ENCODE measurements at places on chromosomes 16 and 17. TPM values are rescaled to one million over a fixed set of nuclear protein-coding genes. Genes with fewer than 3 reads are reported as not detected.
A peak's percentile ranks its signal among the peaks of the same experiment; 100 is the strongest.

DNA sequence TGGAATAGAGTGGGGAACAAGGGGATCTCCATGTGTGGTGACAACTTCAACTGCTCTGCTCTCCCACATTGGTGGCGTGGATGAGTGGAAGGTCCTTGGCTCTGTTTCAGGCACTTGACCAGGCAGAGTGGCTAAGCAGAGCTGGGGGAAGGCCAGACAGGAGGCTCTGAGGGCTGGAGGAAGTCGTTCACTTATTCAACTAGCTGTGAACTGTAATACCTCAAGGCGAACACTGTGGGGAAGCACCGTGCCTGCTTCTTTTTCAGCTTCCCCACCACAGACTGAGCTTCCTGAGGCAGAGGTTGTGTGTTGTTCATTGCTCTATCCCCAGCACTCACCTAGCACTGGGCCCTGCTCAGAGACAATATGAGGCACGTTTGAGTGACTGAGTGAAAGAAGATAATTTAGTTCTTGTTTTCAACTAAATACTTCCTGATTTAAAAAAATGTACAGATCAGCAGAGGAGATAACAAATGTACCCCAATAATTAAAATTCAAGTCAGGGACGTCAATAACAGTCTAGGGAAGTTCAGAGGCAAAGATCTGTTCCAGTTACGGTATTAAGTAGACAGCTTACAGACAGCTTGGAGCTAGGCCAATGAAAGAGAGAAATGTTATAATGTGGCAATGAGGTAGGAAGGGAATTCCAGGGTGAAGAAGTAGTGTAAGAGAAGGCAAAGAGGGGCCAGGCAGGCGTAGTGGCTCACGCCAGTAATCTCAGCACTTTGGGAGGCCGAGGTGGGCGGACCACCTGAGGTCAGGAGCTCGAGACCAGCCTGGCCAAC lies 34.7 kb downstream of the MYO18A start:
- peak; percentile 80 for DNase-seq

GRCh38 chr17:45221081-45222013 lies at the start of gene FMNL1:
Gene FMNL1 (plus strand): TSS chr17:45221885. CDS start chr17:45222125, 240 bp downstream.
- no peak for DNase-seq

GRCh38 chr16:82368041-82368440 lies 198.0 kb upstream of the MPHOSPH6 start:
- peak; percentile 50 for DNase-seq

SLC12A3 gene
- not detected for total RNA-seq

DNA sequence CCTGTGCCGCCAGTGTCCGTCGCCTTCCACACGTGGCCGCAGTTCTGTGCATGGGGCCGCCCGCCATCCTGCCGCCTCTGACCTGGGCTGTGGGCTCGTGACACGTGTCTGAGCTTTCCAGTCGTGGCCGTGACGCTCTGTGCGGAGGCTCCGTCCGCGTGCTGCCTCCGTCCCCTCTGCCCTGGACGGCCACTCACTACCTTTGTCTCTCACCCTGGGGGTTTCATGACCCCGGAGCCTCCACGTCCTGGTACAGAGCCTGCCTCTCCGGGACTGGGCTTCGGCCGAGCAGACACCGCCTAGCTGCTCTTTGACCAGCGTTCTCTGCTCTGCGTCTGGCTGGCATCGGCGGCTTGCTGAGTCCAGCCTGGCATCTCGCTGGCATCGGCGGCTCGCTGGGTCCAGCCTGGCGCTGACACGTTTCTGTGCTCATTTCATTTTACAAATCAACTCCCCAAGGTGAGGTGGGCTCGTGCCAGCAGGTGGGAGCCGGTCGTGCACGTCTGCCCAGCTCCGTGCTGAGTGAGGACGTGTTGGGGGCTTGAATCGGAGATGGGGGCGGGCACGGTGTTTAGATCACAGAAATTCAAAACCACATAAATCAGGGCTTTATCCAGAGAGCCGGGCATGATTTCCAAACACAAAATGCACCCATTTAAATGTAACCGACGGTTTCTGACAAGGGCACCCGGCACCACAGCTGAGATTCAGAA lies 44.3 kb upstream of the GNG13 start:
- DNase-seq: no peak

DNA sequence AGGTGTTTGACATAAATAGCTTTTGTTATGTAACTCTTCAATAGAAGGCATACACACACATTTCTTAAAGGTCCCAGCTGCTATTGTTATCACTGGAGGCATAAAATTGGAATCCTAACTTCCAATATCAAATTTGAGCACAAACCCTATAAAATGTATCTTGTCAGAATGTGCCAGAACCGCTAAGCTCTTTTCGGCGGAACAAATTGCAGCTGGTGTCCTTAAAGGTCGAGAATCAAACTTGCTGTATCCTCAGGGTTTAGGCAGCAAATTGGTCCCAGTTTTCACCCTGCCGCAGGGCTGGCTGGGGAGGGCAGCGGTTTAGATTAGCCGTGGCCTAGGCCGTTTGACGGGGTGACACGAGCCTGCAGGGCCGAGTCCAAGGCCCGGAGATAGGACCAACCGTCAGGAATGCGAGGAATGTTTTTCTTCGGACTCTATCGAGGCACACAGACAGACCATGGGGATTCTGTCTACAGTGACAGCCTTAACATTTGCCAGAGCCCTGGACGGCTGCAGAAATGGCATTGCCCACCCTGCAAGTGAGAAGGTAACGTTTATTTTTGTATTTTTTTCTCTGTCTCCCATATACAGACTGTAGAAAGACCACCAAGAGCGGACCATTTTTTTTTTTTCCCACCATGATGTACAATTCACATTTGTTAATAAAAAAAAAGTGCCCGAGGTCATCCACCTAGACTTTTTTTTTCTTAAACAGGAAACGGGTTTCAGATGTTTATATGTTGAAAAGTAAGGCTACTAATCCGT lies 297.1 kb downstream of the IRF8 start:
- DNase-seq: no peak

- no peak for DNase-seq
These were observed 17.1 kb downstream of the FOXJ1 start for GRCh38 chr17:76123749-76124581.

GRCh38 chr17:3846437-3847164 lies 555 bp upstream of the NCBP3 start:
- DNase-seq: no peak

- DNase-seq: no peak
These were observed 18.0 kb downstream of the TNRC6A start for GRCh38 chr16:24747441-24747840.

DNA sequence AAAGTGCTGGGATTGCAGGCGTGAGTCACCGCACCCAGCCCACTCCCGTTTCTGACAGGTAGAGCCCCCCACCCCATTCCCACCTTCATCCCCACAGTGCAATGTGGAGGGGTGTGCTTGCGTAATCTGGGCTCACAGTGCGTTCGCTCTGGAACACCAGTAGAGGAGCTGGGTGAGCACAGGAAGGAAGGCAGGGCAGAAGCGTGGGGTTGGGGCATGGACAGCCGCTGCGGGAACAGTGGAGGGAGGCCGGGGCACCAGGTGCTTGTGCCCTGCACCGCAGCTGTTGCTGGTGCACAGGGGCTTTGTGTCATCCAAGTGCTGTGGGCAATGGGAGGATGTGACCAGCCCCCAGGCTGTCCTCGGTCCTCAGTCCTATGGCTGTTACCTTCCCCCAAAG lies 24.7 kb downstream of the KDM8 start:
- DNase-seq: no peak

ETV4 gene
- 75.9 TPM for total RNA-seq

KRT13 gene
- total RNA-seq: not detected

- peak; percentile 69 for DNase-seq
These were observed 4.6 kb upstream of the EMP2 start for GRCh38 chr16:10584981-10585438.

- no peak for DNase-seq
These were observed at the start of gene C16orf90 for GRCh38 chr16:3495176-3495575. Gene C16orf90 (minus strand): TSS chr16:3495489. CDS start chr16:3495421, 68 bp downstream.

CPHXL2 gene
- not detected for total RNA-seq

GRCh38 chr17:61002316-61002736 lies 324.7 kb downstream of the BCAS3 start:
- DNase-seq: peak; percentile 6

HOXB3 gene
- total RNA-seq: 4.2 TPM

DNA sequence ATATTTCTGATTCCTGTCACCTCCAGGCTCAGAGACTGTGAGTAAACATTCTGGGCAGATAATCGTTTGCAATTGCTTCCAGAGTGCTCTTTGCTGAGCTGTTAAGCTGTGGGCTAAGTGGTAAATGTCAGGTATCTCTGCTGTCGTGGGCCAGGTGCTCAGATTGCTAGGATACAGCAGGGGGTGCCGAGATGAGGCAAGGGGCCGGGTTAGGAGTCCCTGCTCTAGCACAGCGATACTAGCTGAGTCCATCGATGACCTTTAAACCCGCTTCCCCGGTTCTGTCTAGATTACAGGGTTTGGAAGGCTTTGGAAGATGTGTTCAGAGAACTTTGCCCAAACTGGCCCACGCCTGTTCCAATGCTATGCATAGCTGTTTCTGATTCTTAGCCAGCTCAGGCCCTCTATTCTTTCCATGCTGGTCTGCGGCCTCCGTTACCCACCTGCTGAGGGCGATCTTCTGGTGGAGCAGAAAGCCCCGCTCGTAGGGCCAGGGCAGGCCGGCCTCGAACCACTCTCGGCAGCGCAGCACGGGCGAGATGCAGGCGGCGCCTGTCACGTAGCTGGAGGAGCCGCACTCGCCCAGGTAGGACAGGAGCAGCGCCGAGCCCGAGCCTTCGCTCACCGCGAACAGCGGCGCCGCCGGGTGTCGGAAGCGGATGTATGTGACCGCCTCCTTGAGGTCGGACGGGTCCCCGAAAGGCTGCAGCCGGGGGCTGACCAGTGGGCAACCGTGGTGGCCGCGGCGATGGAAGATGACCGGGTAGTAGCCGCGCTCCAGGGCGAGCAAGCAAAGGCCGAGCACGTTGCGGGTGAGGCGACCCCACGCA lies 979 bp downstream of the ABHD15 start:
- DNase-seq: no peak

CLEC18A gene
- 0.10 TPM for total RNA-seq

DNA sequence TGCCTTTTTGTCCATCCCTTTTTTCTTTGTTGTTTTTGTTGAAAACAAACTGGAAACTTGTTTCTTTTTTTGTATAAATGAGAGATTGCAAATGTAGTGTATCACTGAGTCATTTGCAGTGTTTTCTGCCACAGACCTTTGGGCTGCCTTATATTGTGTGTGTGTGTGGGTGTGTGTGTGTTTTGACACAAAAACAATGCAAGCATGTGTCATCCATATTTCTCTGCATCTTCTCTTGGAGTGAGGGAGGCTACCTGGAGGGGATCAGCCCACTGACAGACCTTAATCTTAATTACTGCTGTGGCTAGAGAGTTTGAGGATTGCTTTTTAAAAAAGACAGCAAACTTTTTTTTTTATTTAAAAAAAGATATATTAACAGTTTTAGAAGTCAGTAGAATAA lies 4.9 kb downstream of the SOX9 start:
- DNase-seq: no peak

PMFBP1 gene
- not detected for total RNA-seq

- peak; percentile 59 for DNase-seq
These were observed 5.7 kb downstream of the GRN start for GRCh38 chr17:44350733-44351226.

PITPNM3 gene
- total RNA-seq: 0.32 TPM

- DNase-seq: no peak
These were observed 10.6 kb downstream of the ATPAF2 start for GRCh38 chr17:18028114-18028951.

- DNase-seq: peak; percentile 8
These were observed 30.0 kb downstream of the USP10 start for GRCh38 chr16:84729716-84730320.

GRCh38 chr17:77407321-77408277 lies 266.8 kb downstream of the SEC14L1 start:
- DNase-seq: no peak

DNA sequence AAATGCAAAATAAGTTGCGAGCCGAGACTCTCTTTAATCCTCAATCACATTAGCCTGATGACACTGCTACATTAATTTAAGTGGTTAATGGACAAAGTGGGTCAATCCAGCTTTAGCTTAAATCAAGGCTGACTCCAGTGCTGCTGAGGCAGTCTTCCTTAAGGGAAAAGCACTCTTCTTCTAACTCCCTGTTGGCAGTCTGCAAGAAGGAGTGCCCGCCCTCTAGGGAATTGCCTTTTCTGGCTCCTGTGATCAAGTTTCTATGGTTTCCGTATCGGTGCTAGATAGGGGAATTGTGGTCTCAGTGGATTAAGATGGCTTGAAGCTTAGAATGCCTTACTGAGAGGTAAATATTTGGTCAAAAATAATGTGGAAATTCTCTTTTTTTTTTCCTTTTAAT lies 41.0 kb downstream of the HS3ST3B1 start:
- DNase-seq: no peak

TERB1 gene
- not detected for total RNA-seq

DNA sequence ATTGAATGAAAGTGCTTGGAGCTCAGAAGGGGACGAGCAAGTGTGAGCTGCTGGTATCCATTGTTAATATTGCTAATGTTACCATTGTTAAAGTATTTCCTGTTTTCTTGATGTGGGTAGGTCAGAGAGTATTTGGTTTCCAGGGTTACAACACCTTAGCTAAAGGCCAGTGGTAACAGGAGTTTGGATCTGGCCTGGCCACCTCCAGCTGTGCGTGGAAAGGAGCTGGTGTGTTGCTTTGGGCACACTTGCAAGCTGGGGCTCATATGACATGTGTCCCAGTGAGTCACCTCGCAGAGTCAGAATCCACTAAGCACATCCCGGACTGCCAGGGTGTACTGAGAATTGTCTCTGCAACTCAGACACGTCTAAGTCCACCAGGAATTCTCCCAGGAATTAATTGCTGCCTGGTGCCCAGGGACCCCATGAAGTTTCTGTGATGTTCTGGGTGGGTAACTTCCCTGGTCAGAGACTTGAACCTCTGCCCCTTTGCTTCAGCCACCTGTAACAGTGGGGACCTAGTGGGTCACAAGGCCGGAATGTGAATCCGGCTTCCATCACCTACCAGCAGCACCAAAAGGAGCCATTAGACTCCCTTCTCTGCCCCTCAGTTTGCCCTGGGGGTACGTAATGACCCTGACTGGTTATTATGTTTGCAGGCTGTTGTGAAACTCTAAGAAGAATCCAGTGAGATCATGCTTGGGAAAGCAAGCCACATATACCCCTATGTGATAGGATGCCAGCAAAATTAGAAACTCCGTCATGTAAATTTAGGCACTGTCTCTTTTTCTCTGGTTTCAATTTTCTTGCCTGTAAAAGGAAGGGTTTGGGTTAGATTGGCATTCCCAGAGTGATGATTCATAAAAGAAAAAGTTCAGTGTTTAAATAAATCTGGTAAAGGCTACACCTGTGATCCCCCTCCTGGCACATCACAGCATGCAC lies 12.8 kb downstream of the SLC6A2 start:
- peak; percentile 41 for DNase-seq

GRCh38 chr16:10738231-10739077 lies 5.2 kb upstream of the NUBP1 start:
- DNase-seq: peak; percentile 91

DNA sequence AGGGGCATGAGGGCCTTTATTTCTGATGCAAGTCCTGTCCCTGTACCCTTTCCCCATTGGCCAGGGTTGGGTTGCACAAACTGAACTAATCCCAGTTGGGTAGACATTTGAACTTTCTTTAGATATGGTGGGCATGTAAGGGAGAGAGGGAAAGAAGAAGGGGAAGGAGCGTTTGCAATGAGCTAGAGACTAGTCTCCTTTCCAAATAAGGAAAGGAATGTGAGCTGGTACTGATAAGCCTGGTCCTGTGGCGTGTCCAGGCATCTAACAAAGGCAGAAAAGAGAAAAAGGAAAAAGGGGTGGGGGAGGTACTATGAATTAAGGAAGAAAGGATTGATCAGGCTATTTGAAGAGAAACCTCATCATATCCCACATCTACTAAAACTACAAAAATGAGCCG lies 20.3 kb downstream of the CHMP6 start:
- no peak for DNase-seq

TEDC2 gene
- total RNA-seq: 50.8 TPM

- DNase-seq: peak; percentile 11
These were observed 40.5 kb upstream of the ACSF3 start for GRCh38 chr16:89052890-89053724.

KRTAP3-1 gene
- not detected for total RNA-seq
